ENCODE measurements at places on chromosomes 2 and 18. TPM values are rescaled to one million over a fixed set of nuclear protein-coding genes. Genes with fewer than 3 reads are reported as not detected.
A peak's percentile ranks its signal among the peaks of the same experiment; 100 is the strongest.

TFCP2L1 gene
- total RNA-seq = 0.28 TPM

GRCh38 chr2:178422097-178422496 is 28.9 kb downstream of the PRKRA start:
- DNase-seq = no peak

DNA sequence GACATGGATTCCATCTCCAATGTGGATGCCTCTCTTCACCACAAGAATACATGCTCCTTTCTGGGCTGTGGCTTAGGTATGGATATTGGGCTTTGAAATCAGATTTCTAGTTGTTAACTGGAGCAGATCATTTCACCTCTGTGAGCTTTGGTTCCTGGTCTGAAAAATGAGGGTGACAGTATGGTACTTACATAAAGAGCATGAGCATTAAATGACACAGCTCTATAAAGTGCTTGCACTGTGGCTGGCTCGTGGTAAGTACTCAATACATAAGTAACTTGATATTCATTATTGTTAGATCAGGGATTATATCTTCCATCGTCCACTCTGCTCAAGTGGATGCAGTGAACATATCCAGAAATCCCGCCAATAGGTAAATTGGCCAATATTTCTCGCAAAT is 33.4 kb downstream of the ARHGAP25 start:
- no peak for DNase-seq

MARCO gene
- total RNA-seq = not detected

DNA sequence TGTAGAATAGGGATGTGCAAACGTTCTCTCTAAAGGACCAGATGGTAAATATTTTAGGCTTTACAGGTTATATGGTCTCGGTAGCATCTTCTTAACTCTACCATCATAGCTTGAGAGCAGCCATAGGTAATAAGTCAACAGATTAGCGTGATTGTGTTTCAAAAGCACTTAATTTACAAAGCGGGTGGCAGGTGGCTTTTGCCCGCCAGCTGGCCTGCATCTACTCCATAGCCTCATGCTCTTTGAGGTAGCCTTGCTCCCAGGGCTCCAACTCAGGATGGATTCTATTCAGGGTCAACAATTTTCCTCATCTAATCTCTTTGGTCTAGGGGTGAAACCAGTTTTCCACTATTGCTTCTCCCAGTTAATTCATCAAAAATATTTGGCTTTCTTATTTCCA is 5.0 kb upstream of the ATP9B start:
- DNase-seq = no peak

ACADL gene
- total RNA-seq = 0.19 TPM

GRCh38 chr2:126714191-126714965 is 58.4 kb downstream of the GYPC start:
- no peak for DNase-seq

PMS1 gene
- 39.1 TPM for total RNA-seq

GRCh38 chr2:2655453-2656114 is 324.5 kb upstream of the MYT1L start:
- DNase-seq = no peak

POMC gene
- total RNA-seq = 2.8 TPM

GRCh38 chr18:12324991-12325725 is 17.1 kb downstream of the TUBB6 start:
- DNase-seq = no peak

GRCh38 chr18:30889519-30890301 is 152.8 kb downstream of the DSC3 start:
- peak; percentile 18 for DNase-seq

DNA sequence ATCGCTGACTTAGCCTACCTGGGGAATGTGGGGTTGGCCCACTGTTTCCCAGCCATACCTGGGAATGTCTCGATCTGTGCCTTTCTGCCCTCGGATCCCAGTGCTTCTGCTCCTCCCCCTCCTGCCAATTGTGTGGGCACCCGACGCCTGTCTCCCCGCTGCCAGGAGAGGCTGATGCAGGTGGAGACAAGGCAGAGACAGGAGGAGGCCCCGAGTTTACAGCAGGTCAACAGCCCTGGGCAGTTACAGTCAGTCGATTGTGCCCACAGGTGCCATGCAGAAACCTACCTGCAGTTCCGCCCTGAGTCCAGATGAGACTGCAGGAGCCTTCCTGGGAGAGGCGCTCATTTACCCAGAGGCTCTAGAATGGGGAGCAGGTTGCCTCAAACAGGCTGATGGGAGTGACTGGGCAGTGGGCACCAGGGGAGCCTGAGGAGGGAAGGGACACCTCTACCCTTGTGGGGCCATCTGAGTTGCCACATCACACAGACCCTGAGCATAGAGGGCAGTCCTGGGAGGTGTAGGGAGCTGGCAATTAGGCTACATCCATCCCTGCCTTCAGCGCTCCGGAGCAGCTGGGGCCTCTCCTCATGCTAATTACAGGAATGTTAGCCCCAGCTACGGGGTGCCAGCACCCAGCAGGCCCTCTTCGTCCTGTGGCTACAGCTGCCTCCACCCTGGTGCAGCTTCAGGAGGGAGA is 300.1 kb downstream of the NDUFA10 start:
- DNase-seq = no peak

IL36RN gene
- total RNA-seq = not detected

GMPPA gene
- total RNA-seq = 33.4 TPM

MROH2A gene
- total RNA-seq = not detected

DNA sequence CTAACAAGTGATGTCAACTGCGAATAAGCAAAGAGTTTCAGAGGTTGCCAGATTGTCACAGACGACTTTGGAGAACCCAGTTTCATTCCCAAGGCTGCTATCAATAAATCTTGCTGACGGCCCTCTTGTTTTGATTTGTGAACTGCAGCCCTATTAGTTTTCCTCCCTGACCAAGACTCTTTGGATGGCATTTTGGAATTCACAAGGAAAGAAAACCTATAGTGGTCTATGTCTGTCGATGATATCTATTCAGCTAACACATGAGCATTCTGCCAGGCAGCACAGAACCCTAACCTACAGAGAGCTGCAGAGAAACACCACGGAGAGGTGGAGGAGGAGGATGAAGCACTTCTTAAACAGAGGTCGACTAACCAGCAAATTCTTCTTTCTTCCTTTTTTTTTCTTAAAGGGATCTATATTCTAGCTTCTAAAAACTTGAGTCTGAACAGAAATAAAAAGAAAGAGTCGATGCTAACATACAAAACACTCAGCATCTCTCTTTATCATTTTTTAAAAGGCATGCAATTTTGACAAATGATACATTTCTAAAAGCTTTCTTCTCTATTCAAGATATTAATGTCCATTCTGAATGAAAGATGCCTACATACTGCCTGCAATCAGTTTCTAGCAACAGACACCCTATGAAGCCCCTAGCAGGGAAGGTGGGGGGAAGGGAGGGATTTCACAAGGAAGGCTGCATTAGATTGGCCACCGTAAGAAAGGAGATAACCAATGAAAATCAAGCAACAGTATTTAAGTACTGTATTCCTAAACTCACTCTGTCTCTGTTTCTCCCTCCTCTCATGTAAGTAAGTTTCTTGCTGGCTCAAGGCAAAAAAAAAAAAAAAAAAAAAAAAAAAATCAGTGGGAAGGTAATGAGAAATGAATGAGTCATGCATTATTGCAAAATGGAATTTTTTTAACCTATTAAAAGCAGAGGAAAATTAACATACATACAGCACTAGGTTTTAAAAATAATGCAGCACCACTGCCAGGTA is 83.0 kb upstream of the CHRNA1 start:
- peak; percentile 19 for DNase-seq

MC4R gene
- total RNA-seq = not detected

- no peak for DNase-seq
These were observed 72.5 kb downstream of the SS18 start for GRCh38 chr18:26017929-26018328.
